ENCODE measurements at places on chromosomes 5 and 9.

- no peak for DNase-seq
Observed at GRCh38 chr5:119410448-119411159, 41.7 kb upstream of the HSD17B4 start.

GRCh38 chr9:714675-715074 is 126.8 kb upstream of the DMRT1 start:
- no peak for DNase-seq

GRCh38 chr5:84014966-84015365 is 294.3 kb upstream of the HAPLN1 start:
- no peak for DNase-seq

DNA sequence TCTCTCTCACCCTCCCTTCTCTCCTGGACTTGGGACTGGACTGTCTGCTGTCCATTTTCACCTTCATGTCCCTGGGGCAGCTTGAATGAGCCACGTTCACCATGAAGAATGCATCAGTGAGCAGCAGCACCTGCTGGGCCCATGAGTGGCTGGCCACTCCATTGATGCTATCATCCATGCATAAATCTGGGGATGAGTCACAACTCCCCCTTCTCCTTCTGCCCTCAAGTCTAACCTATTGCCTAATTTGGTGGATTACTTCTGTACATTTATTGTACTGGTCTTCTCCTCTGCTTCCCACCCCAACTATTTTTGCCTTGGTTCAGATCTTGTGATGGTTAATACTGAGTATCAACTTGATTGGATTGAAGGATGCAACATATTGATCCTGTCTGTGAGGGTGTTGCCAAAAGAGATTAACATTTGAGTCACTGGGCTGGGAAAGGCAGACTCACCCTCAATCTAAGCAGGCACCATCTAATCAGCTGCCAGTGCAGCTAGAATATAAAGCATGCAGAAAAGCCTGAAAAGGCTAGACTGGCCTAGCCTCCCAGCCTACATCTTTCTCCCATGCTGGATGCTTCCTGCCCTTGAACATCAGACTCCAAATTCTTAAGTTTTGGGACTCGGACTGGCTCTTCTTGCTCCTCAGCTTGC is 46.7 kb downstream of the GDNF start:
- no peak for DNase-seq

GRCh38 chr9:131263701-131264100 is 12.6 kb downstream of the FAM78A start:
- DNase-seq = no peak

- DNase-seq = no peak
Observed at GRCh38 chr5:31280210-31280609, 86.7 kb downstream of the CDH6 start.

DNA sequence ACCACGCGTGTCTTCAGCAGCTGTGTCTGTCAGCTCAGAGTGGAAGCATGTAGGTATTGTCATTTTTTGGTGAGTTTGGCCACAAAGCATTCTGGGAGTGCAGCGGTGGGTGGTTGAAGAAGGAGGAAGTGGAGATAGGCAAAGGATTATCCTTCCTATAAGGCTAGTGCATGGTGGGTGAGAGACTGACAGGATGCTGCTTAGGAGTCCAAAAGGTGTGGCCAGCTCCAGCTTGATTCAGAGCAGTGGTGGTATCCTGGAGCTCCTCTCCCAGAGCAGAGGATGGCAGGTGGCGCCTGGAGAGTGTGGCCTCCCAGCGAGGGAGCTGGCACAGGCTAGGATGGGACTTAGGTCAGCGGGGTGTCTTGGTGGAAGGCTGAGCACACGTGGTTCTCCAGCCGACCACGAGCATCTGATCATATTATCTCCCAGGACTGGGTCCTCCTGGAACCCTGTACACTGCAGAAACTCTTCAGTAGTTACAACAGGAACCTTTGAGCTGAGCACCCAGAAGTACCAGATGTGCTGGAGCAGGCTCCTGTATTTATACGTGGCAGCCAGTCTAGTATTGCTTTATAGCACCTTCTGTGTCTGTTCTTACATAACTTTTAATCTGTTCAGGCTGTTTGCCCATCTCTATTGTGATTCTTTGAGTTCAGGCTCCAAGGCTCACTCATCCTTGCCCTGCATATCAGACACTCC is 29.6 kb downstream of the MAML1 start:
- no peak for DNase-seq

DNA sequence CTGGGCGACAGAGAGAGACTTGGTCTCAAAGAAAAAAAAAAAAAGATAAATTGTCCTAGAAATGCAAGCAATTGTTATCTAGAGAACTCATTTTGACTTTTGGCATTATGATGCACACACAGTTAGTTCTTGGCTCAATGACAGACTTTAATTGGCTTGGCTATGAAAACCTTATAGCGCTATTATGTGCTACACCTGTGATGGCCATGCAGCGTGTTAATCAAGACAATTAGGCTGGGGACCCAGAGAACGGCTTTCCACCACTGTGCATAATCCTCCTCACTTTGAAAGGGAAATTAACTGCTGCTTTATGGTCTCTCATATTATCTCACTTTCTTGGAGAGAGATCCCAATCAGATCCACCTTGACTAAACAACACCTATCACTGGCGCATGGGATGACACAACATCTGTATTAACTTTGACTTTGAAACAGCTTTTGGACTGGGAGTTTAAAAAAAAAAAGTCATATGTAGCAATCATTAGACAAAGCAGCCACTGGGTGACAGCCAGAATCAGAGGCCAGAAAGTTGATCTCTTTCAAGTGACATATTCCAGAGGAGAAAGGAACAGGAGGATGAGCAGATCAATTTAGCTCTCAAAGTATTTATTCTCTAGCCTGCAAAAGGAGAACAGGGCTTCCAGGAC is 132.5 kb downstream of the PPP2R2B start:
- DNase-seq = peak; percentile 75

DNA sequence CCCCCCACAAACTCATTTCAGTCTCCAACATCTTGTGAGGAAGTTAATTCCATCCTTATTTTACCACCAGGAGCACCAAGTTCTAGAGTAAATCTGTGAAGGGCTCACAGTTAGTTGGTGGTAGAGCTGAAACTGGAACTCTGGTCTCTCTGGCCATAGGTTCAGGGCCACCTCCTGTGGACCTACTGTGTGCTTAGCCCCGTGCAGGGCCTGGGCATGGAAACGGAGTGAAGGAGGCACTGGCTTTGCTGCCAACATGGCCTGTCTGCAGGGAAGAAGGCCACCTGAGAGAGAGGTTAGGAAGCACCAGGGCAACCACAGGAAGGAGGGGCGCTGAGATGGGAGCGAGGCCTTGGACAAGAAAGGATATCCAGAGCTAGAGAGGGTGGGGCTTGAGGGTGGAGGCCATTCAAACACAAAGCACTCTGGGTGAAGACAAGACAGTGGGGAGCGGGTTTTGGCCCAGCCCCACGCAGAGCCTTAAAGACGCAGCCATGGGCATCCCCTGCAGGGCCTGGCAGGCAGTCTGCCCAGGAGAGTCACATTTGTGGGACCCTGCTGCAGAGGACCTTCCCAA is 16.0 kb upstream of the DAB2IP start:
- DNase-seq = no peak

GRCh38 chr5:176856746-176857145 is 42.4 kb downstream of the HK3 start:
- no peak for DNase-seq

GRCh38 chr5:66144834-66145390 is 812 bp downstream of the SREK1 start:
- DNase-seq = peak; percentile 53

All from NCI-H748 treated with DMSO at 0.1 percent for 48 hours (cell line).